ENCODE measurements at places on chromosomes 2 and 18.

DNA sequence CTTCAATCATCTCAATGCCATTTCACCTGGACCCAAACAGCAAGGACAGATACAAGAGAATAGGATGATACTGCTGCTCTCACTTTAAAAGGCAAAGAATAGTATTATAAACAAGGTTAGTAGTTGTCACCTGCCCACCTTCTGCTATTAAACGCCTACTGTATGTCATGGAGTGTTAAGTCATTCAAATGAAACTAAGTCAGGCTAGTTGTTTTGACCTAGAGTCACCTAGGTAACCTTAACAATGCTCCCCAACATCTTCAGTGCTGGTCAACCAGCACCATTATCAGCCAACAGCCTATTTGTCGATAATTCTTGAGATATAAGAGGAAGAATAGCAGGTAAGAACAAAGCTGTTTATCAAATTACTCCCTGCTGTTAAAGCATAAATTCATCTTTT, 39.2 kb downstream of the TRIP12 start:
- DNase-seq: no peak

DNA sequence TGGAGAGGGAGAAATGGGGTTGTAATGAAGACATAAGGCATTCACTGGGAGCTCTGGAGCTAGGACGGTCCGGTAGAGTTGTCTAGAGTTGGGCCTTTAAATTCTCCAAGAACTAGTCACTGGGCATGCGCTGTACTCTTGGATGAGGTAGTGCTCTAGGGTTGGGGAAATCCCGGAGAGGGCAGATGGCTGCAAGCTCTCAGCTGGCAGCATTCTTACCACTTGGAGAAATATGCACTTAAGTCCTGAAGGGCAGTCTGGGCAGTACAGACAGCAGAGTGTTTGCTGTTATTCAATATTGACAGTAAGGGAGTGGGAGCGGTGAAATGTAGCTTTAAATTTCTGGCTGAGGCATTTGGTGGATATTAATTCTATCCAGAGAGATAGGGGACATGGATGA, 214.6 kb downstream of the RDH14 start:
- DNase-seq: no peak

- no peak for DNase-seq
These were observed 641.7 kb downstream of the NR4A2 start for GRCh38 chr2:155690785-155691184.

DNA sequence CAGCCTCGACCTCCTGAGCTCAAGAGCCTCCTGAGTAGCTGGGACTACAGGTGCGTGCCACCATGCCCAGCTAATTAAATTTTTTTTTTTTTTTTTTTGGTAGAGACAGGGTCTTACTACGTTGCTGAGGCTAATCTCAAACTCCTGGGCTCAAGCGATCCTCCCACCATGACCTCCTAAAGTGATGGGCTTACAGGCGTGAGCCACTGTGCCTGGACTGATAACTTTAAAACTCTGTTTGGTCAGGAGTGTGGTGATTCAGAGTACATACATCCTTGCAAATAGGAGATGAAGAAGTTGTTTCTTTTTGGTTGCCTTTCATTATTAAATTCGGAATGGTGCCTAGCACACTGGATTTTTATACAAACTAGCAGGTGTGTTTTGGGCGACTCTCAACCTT, 73.0 kb downstream of the LTBP1 start:
- DNase-seq: no peak

GRCh38 chr2:126878601-126879000, 20.1 kb upstream of the TEX51 start:
- DNase-seq: no peak

- DNase-seq: no peak
These were observed 51.3 kb downstream of the RNF144A start for GRCh38 chr2:6968319-6969100.

DNA sequence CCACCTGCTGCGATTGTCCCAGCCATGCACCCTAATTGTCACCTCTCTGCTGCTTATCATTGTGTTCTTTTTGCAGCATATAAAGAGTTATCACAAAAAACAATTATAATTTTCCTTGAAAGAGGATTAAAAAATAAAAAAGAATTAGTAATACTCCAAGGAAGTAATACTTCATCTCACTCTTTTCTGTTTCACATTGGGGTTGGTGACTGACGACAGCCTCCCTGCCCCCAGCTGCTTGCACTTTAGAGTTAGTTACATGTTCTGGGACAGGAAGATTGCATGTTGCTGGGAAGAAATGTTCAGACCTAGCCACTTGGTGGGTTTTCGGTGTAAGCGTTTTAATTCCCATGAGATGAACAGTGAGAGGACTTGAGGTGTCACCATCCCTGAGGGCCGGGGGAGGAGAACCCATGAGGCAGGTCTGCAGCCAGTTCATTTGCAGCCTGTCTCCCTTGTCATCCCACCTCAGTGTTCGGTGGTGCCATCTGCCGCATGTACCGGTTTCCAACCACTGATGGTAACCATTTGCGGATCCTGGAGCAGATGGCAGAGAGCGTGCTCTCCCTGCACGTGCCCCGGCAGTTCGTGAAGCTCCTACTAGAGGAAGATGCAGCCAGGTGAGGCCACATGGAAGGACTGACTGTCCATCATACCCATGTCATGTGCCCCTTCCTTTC, 69.1 kb downstream of the COA5 start:
- no peak for DNase-seq

GRCh38 chr2:18831916-18832510, 242.6 kb upstream of the NT5C1B start:
- no peak for DNase-seq

GRCh38 chr2:240742602-240743095, 51.0 kb downstream of the AQP12A start:
- no peak for DNase-seq

DNA sequence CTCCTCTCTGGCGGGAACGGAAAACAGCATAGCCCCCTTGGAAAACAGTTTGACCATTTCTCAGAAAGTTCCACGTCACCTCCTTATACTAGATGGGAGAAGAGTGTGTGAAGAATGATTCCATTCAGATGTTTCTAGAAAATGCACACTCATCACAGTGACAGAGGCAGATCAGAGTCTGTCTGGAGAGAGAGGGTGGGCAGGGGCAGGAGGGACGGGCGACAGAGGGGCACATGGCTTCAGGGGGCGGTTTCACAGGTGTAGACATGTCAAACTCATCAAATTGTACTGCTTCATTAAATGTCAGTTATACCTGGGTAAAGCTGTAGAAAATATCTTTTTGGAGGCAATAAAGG, 88.8 kb upstream of the TAF1B start:
- DNase-seq: peak; percentile 52

- DNase-seq: no peak
These were observed 151.1 kb downstream of the ZNF407 start for GRCh38 chr18:74748809-74749208.

- DNase-seq: no peak
These were observed 26.6 kb upstream of the NOSTRIN start for GRCh38 chr2:168775837-168776236.

Measured in stimulated activated naive CD4-positive, alpha-beta T cell treated with Interleukin-2 at 50 U/mL for 16 hours (primary cell).